ENCODE measurements at places on chromosomes 2 and 18. TPM values are rescaled to one million over a fixed set of nuclear protein-coding genes. Genes with fewer than 3 reads are reported as not detected.

The IL36A gene
- not detected for total RNA-seq

The ASPRV1 gene
- total RNA-seq: 0.77 TPM

DNA sequence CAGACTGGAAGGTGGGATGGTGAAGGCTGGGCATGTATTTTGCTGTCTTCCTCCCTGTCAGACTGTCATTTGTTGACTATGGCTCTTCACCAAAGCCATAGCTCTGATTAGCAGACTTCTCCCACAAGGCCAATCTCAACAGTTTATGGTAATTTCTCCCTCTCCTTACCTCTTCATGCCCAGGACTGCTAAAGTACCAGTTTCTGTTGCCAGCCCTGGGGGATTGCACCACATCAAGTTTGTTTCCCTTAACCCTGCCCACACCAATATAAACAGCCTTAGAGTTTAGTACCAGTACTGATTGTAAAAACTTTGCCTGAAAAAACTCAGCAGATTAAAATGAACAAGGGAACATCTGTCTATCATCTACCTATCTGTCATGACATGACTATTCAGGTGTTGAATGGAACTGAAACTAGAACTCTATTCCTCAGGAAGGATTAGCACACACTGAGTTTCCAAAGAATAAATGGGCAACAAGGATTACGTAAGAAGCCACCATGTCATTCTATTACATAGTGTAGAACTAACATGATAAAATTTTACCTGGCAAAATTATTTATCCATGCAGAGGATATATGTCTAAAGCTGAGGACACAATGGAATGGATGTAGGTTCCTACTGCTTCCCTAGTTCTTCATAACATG, 13.7 kb downstream of the FEZ2 start:
- DNase-seq: no peak

DNA sequence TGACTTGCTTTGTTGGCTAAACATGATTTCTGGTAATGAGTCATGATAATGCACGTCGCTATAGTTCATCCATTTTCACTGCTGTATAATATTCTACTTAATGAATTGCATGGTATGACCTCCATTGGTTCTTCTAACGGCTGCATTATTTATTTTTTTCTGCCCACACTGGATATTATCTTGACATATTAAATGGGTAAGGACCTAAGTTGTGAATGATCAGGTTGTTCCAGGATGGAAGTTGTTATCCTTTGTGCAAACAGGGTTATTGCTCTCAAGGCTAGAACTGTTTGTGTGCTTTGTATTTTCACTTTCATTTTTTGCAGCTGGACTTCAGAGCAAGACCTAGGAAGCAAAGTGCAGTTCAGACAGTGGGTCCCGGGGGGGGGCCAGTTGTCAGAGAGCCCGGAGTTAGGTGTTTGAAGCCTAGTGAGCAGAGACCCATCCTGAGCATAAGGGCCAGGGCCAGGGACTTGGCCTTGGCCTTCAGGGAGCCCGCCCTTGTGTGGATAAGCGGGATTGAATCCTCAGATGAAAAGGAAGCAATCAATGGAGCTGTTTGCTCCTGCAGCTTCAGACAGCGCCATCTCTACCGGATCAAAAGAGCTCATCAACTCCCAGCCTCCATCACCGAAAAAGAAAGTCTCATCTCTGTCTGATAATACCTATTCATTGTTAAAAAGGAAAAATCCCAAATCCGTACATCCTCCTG, 48.2 kb downstream of the AGAP1 start:
- DNase-seq: no peak

DNA sequence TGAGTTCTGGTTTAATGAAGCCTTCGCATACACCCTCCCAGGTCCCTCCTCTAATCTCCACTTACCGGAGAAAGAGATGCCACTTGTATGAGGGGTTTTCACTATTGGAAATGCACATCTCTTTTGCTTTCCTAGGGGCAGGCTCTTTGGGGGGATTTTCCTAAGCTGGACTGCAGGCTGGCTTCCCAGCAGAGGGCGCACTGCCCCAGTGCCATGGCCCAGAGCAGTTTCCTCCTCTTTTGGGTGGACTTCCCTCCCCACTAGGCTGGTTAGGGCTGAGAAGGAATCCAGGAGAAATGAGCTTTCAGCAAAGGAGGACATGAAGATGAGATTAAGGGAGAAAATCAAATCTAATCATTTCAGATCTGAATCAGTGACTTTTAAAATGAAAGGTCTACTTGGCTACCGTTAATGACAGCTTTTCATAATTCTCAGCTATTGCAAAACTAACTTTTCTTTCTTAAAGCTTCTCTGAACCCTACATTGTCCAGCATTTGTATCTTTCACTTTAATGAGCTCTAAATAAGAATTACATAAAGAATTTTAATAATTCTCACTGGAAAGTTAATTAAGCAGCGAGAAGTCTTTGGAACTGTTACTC, 784.1 kb upstream of the FANCL start:
- no peak for DNase-seq

All from CD8-positive, alpha-beta memory T cell (primary cell).